ENCODE measurements at places on chromosomes 3 and 15.

DNA sequence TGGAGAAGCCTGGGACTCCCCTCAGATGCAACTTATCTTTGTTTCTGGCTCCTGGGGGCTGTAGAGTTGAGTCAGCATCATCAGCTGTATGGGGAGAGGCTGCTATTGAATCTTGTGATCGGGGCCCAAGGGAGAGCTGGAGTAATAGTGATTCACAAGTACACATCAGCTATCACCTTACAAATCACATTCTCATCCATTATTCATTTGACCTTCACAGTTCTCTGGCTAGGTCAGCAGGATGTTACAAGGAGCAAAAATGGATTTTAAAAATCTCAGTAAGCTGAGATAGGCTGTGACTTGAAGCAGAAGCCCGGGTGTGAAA, 175.0 kb downstream of the OPA1 start:
- DNase-seq, result no peak

- no peak for DNase-seq
Observed at GRCh38 chr3:152269056-152269830, 514 bp downstream of the MBNL1 start.

- DNase-seq, result no peak
Observed at GRCh38 chr3:171184372-171184771, 157.9 kb upstream of the SLC2A2 start.

GRCh38 chr3:71131375-71132314, 451.9 kb downstream of the FOXP1 start:
- no peak for DNase-seq

DNA sequence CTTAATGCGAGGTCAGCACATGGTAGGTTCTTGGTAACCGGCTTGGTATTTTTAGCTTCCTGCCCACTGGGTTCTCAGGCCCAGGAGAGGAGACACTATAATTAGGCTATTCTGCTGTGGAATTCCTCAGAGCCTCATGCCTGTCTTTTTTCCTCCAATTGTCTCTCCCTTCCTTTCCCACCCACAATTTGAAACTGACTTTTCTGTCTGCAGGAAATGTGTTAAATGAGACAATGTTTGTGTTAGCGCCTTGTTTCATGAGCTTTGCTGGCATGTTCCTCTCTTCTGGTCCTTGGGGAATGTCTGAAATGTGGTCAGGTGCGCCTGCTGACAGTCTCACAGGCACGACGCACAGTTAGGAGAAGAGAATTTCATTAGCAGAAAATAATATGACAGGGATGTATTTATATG, 223.6 kb upstream of the CTNNB1 start:
- no peak for DNase-seq

DNA sequence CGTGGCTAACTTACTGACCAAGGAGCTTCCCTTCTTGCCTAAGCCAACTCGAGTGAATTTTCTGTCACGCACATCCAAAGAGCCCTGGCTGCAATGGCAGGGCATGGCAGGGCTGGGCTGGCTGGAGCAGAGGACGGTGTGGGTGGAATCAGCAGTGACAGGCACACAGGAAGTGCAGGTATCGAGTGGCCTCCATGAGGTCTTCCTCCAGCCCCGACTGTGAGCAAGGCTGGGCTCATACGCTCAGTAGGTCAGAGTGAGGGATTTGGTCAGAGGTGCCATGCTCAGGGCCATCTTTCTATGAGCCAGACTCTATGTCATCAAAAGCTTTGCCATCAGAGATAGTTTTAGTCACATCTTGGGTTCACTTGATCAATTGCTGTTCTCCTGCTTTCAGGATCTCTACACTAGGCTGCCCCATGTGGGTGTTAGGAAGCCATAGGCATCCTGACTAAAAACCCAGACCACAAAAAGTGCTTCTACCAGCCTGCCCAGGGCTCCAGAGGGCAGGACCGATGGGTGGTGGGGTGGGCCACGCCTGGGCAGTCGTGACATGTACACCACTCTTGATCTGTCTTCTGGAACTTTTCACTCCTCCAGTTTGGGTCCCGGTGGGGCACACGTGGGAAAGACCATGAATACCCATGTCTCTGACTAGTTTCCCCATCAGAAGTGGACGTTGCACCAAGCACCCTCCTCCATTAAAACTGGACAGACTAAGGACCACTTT, 22.6 kb upstream of the COMMD4 start:
- DNase-seq, result no peak

DNA sequence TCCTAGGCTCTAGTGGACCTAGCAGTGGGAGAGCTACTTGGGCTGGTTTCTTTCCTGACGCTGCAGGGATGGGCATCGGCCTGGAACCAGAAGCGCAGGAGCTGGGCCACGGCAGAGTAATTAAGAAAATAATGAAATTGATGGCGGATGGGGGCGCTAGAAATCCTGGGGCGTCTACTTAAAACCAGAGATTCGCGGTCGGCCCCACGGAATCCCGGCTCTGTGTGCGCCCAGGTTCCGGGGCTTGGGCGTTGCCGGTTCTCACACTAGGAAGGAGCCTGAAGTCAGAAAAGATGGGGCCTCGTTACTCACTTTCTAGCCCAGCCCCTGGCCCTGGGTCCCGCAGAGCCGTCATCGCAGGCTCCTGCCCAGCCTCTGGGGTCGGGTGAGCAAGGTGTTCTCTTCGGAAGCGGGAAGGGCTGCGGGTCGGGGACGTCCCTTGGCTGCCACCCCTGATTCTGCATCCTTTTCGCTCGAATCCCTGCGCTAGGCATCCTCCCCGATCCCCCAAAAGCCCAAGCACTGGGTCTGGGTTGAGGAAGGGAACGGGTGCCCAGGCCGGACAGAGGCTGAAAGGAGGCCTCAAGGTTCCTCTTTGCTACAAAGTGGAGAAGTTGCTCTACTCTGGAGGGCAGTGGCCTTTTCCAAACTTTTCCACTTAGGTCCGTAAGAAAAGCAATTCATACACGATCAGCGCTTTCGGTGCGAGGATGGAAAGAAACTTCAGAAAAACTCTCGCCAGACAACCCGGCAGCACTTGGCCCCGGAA, 6.1 kb downstream of the SOX14 start:
- no peak for DNase-seq

GRCh38 chr15:38002883-38003477, 68.5 kb downstream of the TMCO5A start:
- no peak for DNase-seq

DNA sequence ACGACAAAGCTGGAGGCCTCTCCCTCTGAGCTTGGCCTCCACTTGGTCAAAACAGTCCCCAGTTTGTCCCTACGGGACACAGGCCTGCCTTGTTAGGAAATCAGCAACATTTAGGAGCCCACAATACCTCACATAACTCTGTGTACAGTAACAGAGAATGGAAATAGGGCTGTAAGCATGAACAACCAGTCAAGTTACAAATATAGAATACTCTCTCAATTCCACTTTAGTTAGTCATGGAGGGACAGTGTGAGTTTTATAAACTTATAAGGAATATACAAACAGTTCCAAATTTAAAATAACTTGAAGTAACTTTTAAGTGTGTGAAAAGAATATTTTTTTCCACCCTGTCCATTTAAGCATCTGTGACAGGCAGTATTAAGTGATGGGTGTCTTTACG, 129.4 kb downstream of the PGPEP1L start:
- DNase-seq, result no peak

DNA sequence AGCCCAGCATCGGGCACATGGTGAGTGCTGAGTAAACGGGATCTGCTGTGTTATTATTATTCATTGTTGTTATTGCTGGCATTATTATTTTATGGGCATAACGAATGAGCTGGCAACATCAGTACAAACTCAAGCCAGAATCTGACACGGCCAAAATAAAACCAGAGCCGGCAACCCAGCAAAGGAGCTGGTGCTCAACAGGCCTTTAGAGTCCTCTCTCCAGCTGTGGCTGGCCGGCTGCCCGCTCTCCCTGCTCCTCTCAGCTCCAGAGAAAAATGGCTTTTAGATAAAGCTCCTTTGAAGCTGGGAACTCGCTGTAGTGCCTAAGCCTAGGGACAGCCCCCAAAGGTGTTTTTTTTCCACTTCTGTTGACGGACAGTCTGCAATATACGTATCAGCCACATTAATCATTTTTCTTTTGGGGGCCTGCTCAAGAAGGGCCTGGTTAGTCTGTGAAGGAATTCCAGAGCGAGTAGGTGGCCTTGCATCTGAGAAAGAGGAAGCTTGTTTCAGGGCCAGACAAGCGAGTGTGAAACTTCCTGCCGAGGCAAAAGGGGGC, 193.9 kb upstream of the UBE2E1 start:
- DNase-seq, result no peak

GRCh38 chr15:90892498-90893174, 8.3 kb downstream of the FES start:
- no peak for DNase-seq

GRCh38 chr3:58556761-58557221, 19.8 kb upstream of the ACOX2 start:
- no peak for DNase-seq

GRCh38 chr15:63565536-63566186, 31.5 kb upstream of the FBXL22 start:
- DNase-seq, result no peak

DNA sequence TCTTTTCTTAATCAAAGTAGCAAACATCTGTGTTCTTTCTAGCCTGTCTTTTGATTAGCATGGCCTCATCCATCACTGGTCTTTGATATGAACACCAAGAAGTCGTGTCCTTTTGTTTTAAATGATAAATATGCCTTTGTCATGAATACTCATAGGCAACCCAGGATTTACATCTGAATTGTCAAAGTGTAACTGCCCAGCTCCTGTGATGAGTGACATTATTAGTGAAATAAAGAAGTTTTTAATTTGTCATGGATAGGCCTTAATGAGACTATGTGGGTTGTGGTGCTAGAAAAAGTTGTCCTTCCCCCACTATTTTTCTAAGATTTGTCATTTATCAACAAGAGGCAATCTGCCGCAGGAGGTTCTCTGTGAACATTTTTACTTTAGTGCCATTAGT, 150.0 kb downstream of the CDIN1 start:
- no peak for DNase-seq

- no peak for DNase-seq
Observed at GRCh38 chr3:85041001-85041400, 82.2 kb downstream of the CADM2 start.

DNA sequence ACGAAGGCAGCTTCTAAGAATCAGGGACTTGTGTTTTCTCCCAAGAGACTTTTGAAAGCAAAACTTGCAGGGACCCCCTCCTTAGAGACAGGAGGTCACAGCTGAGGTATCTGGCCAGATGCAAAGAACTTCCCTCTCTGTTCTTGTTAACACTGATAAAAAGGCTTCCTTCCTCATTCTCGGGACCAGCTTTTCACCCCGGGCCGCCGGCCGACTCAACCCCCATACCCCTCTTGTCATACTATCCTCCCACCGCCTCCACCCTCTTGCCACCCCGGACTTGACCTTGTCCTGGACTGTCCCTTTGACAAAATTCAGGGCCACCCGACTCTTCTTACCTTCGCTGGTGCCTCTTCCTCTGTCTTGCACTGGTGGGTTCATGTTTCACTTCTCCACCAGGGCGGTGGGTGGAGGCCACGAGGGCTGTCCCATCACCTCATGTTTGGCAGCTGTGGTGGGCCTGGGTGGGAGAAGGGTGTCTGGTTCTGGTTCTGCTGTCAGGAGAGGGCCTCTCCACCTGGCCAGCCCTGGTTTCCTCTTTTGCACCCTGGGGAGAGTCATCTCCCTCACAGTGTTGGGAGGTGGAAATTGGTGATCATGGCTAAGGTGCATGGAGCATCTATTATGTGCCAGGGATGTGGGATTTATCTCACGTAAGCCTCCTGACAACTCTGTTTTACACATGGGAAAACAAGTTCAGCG, 32.5 kb downstream of the BHLHE40 start:
- no peak for DNase-seq

DNA sequence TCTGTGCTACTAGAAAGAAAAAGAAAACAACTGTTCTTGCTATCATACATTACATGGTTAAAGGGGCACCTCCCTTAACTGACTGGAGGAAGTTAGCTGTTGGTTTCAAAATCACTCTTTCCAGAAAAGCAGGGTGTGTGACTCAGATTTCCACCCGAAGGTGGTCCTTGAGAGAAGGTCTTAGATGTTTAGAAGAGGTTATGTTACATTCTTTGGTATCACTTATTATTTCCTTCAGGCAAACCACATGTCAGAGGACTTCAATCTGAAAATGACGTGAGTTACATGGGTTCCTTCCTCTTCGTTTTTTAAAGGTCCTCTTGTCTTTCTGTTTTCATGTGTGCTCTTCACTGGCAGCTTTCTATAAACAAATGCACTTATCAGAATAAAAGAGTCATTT, 307.9 kb upstream of the CBLB start:
- DNase-seq, result peak; percentile 13

DNA sequence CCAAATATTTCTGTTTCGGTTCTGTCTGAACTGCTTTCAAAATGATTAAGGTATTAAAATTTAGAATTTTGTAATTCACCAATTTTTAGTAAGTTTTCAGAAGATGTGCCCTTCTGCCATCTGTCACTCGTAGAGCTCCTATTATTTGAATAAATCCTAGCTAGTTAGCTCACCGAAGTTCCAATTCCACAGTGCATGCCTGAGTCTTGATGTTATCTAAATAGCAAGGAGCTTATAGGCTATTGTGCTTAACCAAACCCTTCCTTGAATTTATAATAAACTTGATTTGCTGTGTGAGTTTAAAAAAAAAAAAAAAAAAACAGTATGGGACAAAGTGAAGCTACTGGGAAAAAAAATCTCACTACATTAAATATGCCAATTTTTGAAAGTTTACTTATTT, 18.7 kb downstream of the ATP13A3 start:
- no peak for DNase-seq

DNA sequence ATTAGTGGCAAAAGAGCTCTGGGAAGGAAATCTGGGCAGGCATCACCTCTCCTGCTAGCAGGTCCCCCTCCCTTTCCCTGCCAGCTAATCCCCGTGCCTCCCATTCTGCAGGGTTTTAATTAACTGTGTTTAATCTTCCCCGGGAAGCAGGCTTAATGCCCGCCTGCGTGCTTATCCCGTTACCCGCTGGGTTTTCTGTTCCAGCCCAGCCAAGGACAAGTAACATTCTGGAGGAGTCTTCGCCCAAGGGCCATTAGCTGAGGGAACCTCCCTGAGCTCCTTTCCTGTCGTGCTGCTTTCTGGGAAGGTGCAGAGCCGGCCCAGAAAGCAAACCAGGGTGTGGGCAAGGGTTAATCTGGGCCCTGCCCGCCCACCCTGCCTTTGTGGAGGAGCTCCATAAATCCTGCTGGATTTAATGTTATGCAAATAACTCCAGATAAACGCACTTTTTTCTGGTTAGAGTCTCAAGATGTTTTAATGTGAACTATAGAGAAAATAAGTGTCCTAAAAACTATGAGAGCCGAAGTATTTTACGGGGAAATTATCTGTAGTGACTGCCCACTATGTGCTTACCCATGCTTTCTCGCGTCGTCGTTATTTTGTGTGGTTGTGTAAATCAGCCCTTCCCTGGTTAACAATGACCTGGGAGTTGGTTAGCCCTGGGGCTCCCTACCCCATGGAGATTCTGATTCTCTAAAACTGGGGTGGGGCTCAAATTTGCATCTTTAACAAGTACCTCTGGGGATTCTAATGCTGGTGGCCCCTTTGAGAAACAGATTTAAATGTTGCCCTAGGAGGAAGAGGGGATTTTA, 25.9 kb downstream of the TRIM71 start:
- DNase-seq, result no peak

DNA sequence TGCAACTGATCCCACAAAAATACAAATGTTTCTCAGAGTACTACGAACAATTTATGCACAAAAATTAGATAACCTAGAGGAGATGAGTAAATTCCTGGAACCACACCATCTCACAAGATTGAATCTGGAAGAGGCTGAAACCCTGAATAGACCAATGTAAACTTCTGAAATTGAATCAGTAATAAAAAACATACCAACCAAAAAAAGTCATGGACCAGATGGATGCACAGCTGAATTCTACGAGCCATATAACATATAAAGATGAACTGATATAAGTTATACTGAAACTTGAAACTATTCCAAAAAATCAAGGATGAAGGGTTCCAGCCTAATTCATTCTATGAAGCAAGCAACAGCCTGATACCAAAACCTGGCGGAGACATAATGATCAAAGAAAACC, 336.3 kb downstream of the PYDC2 start:
- no peak for DNase-seq
